ENCODE measurements at places on chromosomes 6 and 20.

DNA sequence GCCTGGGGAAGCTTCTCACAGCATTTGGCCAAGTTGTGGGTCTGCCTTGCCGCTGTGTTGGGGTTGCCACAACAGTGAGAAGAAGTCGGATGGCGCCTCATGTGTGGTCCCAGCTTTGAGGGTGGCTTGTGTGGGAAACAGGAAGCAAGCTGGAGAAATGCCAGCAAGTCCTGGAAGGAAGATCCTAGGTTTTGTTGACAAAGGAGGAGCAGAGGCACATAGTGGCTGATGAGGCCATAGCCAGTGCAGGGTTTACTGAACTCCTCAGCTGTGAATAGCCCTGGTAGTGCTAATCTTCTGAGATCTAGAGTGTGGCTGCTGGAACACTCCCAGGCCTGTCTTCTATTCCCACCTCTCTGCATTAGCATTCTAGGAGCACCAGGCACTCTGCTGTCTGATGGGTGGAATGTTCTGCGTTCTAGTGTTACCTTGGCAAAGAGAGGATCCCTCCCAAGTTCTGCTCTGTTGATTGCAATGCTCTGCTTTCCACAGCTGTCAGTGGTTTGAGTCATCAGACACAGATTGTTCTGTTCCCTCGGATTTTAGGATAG lies 25.2 kb downstream of the SNPH start:
- DNase-seq, result no peak

DNA sequence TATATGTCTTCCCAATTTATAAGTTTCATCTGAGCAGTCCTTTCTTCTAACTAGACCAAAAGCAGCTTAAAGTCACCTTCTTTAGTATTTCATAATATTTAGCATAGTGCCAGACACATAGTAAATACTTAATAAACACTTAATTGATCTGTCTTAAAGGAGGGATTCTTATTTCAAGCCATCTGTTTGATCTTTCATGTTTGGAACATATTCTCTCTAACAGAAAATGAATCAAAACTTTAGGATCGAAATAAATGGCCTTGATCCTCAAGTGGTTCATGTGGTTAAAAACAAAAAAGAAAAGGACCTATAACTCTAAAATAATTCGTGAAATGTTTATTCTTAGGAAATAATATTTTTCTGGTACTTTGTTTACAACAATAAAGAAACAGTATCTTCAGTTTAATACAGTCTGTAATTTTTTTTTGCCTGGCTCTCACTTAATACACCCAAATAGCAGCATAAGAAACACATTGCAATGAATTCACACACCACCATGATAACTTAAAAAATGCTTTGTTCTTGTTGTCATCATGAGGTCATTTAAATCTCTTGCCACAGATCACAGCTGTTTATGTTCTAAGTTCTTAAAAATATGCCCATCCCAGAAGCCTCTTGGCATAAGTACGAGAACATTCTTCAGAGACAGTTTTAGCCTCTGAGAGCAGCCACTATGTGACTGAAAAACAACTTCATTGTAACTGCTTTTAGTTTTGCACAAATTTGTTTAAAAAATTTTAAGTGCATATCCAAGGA lies 48.1 kb downstream of the ESF1 start:
- DNase-seq, result no peak

DNA sequence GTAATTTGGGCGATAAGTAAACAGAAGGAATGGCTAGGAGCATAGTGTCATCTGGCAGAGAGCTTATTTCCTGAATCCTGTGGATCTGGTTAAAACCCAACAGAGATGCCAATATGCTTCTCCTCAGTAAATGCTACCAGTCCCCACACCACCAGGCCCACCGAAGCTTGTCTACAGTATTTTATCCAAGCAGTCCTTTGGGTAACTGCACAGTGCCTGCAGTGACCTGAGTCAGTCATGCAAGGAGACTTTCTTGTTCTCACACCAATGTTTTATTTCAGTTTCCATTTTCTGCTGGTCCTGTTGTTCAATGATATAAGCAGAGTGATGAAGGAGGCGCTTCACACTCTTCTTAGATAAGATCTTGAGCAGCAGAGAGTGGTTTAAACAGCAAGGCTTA lies 326.3 kb downstream of the RIMS1 start:
- no peak for DNase-seq

DNA sequence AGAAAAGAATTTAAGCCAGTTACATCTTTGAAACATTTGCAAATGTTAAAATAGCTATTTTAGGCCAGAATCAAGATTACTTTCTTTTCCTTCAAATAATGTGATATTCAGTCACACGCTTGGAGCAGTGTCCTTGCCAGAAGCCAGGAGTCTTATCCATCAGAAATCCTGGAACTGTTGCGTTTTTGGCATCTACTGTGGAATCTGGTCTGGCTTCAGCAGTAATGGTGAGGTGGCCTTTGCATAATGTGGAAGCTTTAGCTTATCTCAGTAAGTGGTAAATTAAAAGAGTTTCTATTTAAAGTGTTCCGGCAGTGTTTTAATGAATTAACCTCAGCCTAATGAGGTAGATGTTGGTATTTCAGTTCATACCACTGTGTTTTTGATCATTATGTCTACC lies 97.6 kb downstream of the FIG4 start:
- DNase-seq, result no peak

- DNase-seq, result no peak
These were observed 53.6 kb downstream of the CDC40 start for GRCh38 chr6:110233770-110234374.

DNA sequence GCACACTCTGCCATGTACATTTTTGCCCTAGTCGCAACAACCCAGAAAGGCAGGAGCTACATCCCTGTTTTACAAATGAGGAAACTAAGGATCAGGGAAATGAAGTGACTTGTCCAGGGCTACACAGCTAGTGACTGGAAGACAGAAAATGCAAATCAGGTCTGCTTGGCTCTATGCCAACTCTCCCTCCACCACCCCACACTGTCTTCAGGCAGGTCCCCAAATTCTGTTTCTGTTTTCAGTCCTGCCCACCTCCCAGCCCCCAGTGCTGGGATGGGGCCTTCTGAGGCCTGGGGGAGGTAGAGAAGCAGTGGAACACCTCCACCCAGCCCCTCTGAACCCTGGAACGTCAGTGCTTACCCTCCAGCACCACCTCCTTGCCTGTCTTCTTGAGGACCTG lies 5.1 kb downstream of the SNTA1 start:
- no peak for DNase-seq

- DNase-seq, result no peak
These were observed 13.5 kb downstream of the PFDN4 start for GRCh38 chr20:54221353-54221752.

DNA sequence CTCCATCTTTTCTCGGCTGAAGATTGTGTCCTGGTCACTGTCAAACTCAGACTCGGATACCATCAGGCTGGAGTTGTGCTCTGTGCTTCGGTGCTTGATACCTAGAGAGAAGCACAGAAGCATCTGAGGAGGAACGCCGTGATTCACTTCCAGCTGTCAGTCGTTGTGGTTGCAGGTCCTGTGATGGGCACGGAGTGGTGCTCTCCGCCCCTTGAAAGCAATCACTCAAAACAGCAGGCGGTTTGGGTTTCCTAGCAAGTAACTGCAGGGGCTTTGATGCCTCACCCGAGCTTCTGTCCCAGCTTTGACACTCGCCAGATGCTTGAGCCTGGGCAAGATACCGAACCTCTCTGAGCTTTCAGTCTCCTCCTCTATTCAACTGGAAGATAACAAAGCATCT lies 52.5 kb downstream of the ALDH5A1 start:
- DNase-seq, result no peak

DNA sequence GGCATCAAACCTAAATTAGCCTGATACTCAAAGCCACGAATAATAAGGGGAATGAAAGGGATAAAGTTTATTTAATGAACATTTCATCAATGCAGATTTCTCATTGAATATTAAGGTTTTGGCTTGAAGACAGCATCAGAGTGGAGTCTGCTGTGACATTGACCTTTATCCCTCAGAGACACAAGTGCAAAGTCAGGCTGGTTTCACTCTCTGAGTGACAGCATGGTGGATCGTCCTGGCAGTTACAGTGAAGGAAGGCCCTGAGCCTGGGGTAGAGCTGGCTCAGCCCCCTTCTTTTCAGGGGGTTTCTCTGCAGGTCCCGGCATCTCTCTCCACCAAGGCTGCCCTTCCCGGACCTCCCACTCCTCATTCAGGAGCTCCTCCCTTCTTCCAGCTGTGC lies 503.1 kb downstream of the PREX1 start:
- no peak for DNase-seq

DNA sequence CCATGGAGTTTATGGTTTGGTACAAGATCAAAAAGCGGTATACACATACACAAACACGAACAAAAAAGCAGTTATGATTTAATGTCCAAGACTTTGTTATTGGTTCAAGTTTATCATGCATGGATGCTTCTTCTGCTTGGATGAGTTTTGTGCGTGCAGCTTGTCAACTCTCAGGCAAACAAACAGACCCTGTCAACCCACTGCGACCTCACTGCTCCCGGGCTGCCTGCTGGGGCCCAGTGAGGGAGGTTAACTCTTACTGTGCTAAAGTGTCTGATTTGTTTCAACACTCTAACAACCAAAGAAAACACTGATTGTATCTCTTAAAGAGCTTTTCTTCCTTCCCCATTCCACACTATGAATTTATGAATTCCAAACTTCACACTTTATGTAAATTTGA lies 26.8 kb upstream of the DDR1 start:
- DNase-seq, result no peak

- no peak for DNase-seq
These were observed 367.9 kb upstream of the SLC35B3 start for GRCh38 chr6:8803181-8803760.

DNA sequence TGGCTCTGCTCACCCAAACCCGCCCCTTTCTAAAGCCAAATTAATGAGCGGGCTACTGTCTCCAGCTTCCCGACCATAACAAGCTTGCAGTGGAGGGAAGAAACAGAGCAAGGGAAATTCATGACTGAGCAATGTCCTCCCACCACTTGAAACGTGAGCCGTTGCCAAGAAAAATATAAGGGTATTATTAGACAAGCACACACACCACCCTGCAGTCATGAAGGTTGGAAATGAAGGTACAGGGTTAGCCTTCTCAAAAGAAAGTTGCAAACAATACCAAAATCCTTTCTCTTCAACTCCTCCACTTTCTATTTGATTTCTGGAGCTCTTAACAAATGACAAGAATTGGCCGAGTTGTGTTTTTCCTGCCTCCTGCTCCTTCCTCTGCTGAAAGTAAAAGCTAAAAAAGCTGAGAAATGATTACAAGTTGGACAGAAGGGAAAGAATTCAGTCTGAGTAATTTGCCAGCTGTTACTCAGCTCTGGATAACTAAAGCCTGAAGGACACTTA lies 151.1 kb upstream of the B3GAT2 start:
- no peak for DNase-seq

GRCh38 chr6:49565855-49566254 lies 15.4 kb downstream of the C6orf141 start:
- no peak for DNase-seq

DNA sequence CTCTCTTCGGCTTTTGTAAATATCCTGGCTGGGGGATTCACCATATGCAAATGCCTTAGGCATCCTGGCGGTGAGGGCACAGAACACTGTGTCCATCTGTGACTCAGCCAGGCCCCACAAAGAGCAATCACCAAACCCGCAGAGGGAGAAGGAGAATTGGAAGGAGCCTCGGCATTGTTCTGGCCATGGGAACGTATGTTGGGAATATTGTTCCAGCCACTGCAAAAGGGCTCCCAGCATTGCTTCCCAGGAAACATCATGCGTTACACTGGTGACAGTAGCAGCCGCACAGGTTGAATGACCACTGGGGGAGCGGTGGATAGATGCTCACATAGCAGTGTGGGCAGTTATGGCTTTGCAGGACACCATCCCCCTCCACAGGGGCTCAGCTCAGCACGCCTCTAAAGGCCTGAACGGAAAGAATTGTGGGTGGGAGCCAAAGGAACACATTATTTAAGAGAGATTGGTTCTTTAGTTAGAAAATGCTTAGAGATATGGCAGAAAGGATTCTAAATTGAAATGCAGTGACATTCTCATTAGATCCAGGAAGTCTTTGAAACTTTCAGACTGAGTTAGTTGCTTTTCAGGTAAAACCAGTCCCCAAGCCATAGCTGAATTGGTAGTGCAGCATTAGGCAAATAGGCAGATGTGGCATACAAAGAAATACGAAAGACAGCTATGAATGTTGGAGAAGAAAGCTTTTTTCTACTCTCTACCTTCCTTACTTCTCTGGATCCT lies 104.3 kb downstream of the RNF144B start:
- DNase-seq, result no peak

GRCh38 chr6:169960521-169960885 lies 209.1 kb downstream of the ERMARD start:
- DNase-seq, result no peak

GRCh38 chr6:96909811-96910210 lies 12.1 kb upstream of the NDUFAF4 start:
- no peak for DNase-seq

- DNase-seq, result no peak
These were observed 377.0 kb upstream of the NOX3 start for GRCh38 chr6:155832596-155832995.

DNA sequence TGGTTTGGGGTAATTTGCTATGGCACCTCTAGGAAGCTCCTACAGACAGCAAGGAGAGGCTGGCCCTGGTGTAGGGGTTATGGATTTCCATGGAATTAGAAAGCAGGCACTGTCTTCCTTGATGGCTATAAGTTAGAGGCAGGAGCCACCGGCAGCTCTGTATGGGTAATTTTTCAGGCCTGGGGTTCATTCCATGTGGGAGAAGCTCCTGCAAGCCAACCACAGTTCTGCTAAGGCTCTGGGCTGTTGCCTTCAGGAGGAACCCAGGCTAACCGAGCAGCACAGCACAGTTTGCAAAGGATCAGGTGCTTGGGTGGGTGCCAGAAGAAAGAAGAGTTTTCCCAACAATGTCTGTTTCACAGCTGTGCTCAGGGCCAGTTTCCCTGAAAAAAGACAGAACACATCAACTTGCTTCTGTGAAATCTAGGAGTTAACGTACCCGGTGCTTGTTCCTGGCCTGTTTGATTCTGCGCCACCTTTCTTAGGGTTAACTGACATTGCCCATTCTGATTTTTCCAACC lies 162.8 kb upstream of the MYLIP start:
- DNase-seq, result no peak

DNA sequence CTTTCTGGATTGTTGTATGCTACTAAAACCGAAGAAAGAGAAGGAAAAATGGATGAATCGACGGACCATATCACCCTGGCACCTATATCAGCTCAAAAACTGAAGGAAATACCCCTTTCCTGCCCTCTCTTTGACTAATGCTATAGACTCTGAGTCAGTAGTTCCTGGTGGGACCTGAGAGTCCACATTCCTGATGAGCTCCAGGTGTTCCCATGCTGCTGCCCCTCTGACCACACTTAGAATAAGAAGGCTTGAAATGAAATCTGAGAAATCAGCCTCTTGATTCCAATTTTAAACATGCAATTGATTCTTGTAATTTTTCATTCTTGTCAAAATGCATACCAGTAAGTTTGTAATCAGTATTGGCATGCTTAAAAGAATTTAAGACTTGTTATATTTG lies 75.2 kb downstream of the PRL start:
- DNase-seq, result no peak

GRCh38 chr6:65667916-65668656 lies 38.9 kb downstream of the EYS start:
- DNase-seq, result no peak

- no peak for DNase-seq
These were observed 54.9 kb upstream of the PDE10A start for GRCh38 chr6:165717732-165718465.
